Daoy (cell line): ENCODE measurements at places on chromosomes 11 and 22. TPM values are rescaled to one million over a fixed set of nuclear protein-coding genes. Genes with fewer than 3 reads are reported as not detected.
A peak's percentile ranks its signal among the peaks of the same experiment; 100 is the strongest.

- peak; percentile 84 for DNase-seq
These were observed 47.8 kb downstream of the PPP2R1B start for GRCh38 chr11:111718436-111718835.

GRCh38 chr11:2665526-2666400 lies 34.0 kb downstream of the KCNQ1OT1 start:
- DNase-seq, result no peak

GRCh38 chr11:81888391-81888790 lies 845.3 kb downstream of the FAM181B start:
- DNase-seq, result no peak

DNA sequence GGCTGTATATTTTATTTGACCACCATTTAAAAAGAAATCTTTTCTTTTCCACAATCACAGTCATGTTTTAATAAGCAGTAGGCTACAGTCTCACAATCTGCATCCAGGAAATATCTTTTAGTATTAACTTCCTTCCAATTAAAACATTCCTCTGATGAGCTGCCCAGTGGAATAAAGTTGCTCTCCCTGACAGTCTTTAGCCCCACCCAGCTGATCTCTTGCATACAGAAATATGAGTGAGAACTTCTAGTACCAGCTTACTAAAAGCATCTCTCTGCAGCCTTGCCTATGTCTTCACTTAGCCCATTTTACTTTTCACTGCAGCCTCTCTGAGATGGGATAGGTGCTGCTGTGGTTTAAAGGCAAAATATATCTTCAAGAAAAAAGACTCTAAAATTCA lies 143.4 kb upstream of the ANO3 start:
- DNase-seq, result no peak

DNA sequence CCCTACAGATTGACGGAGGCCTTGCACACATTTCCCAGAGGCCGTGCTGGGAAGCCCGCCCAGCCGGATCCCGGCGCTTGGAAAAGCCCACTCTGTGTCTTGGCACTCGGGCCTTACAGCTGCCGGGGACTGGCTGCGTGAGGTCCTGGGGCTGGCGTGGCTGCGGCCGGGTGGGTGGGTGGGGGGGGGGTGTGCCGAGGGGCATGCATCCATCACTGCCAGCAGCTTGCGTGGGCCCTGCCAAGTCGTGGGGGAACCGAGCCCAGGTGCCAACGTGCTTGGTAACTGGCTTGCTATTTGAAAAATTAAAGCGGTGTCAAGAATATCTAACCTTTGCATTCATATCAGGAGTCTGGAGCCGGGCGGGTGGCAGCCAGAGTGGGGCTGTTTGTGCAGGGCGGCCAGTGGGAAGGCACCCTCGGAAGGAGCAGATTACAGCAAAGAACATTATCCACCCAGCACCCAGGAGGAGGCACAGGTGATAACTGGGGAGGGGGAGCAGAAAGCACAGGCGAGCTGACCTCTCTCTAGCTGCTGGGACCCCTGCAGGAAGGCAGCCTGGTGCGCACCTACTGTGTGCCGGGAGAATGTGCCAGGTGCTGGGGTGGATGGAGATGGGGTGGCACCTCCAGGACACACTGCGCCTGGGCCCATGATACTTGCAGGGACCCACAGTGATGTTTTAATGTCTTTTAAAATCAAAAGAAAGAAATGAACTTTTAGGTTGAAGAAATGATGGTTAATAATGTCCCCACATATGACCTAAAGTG lies 28.5 kb upstream of the SMIM38 start:
- DNase-seq, result no peak

- no peak for DNase-seq
These were observed 30.5 kb downstream of the MRGPRD start for GRCh38 chr11:68950270-68950669.

- DNase-seq, result no peak
These were observed 62.9 kb upstream of the PRODH start for GRCh38 chr22:18999008-18999407.

GRCh38 chr11:124591430-124591829 lies 19.8 kb upstream of the PANX3 start:
- no peak for DNase-seq

DNA sequence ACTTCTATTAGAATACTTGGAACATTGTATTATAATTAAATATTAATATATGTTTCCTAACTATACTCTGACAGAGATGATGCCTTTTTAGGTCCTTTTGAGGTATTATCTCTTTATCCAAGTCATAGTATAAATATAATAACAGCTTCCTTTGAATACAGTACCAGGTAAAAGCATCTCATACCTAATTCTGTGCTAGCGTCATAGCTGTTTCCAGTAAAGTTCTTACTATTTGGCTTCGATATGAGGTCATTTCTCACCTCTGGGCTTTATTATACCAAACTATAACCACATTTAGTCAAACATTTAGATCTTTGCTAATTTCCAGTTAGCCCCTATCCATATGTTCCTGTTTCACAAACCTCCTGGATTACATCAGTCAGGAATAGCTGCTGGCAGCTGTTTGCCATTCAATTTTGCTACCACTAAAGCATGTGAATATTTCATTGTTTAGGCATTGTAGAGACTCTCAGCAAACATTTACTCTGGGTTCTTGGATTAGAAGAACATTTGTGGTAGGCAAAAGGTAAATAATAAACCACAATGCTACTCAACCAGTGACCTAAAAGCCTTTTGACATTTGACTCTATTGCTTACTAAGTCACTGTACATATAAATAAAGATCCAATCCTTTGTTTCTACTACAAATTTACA lies 255.1 kb downstream of the TTC28 start:
- DNase-seq, result no peak

DNA sequence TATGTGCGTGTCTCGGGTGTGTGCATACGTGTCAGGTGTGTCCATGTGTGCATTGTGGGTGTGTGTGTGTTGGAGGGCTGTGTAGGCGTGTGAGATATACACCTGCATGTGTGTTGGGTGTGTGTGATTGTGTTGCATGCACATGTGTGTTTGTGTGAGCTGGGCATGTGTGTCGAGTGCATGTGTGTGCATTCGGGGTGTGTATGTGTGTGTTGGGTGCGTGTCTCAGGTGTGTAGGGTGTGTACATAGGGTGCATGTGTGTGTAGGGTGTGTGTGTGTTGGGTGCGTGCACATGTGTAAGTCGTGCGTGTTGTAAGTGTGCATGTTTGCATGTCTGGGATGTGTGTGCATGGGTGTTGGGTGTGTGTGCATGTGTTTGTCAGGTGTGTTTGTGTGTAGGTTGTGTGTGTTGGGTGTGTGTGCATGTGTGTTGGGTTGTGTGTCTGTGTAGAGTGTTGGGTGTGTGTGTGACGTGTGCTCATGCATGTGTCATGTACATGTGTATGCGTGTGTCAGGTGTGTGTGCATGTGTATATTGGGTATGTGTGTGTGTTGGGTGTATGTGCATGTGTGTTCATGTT lies 4.1 kb downstream of the MUC6 start:
- DNase-seq, result no peak

GRCh38 chr22:38471237-38471636 lies 3.3 kb downstream of the KDELR3 start:
- no peak for DNase-seq

- no peak for DNase-seq
These were observed 62.8 kb downstream of the DDX10 start for GRCh38 chr11:108727665-108728064.

DNA sequence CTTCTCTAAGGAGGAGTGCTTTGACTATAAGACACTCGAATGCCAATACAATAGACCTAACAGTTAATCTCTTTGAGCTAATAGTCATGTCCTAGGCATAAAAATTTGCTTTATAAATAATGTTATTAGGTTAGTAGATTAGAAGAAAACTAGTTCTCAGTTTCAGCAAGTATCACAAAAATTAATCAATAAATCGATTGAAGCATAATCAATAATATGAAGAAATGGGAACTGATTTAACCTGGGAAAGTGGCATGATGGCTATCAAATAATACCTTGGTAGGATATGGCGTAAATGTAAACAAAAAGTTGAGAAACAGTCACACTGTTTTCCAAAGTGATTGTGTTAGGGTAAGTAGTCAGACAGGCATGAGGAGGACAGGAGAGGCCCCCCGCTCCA lies 676.3 kb downstream of the OPCML start:
- DNase-seq, result no peak

- peak; percentile 26 for DNase-seq
These were observed 4.4 kb upstream of the MMP1 start for GRCh38 chr11:102802341-102802740.

GRCh38 chr11:108009497-108010370 lies 1.0 kb downstream of the CUL5 start:
- peak; percentile 6 for DNase-seq

DNA sequence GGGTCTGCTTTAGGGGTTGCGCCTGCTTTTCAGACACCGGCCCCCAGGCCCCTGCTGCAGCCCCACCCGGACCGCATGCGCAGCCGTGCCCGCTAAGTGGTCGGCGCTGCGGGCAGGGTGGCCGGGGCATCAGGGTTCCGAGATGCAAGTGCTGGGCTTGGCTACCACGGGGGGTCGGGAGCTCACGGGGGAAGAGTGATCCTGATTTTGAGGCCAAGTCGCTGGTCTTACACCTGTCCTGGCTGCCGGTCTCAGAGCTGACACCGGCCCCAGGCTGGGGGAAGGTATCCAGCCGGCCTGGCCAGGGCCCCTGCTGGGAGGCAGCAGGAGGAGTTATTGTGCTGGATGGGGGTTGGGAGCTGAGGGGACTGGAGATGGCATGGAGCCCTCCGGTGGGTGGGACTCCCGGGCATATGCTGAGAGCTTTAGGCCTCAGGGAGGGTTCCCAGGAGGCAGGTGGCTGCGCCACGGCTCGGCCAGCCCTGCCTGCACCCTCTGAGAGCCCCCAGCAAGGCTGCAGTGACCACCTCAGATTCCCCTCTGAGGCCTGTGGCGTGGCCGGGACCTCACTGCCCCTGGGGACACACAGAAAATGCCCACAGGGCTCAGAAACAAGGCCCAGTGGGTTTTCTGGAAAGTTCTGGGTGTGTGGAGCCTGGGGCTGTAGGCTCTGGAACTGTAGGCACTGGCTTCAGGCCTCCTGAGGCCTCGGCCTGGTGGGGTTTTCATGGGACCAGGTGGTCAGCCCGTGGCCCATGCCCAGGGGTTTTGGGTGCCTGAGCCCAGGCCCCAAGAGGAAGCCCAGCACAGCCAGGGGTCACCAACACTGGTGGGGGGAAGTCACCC lies 4.4 kb upstream of the MUC5AC start:
- peak; percentile 52 for DNase-seq

Gene GGTLC2
- total RNA-seq, result not detected in 2 replicates

Gene OOSP3
- not detected in 2 replicates for total RNA-seq

Gene CYTH4
- 1.7 and 8.2 TPM in 2 replicates for total RNA-seq

Gene ARHGAP42
- 6.7 and 6.9 TPM in 2 replicates for total RNA-seq

Gene CD3D
- total RNA-seq, result 0.51 TPM in 1 of 2 replicates, not detected in the other

Gene CTSW
- 0.11 TPM in 1 of 2 replicates, not detected in the other for total RNA-seq
